Stromal cell of bone marrow (primary cell): ENCODE measurements at places on chromosomes 1 and 21.

- DNase-seq: no peak
These were observed 39.8 kb upstream of the FHAD1 start for GRCh38 chr1:15207031-15207828.

DNA sequence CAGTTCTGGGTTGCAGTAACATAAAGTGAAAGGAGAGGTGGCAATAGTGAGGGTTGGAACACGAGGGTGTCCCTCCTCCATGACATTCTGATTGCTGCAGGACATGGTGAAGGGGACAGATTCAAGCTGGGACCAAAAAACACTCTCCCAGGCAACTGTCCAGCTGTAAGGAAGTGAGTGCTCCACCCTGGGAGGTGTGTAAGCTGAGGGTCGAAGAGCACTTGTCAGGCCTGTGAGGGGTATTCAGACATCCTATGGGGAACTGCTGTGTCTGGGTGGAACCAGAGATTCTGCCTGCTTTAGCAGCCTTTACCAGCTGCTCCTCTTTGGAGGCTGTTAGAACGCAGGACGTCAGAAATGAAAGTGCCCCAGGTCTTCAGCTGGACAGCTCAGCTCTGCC is 212.1 kb downstream of the TRABD2B start:
- no peak for DNase-seq

GRCh38 chr1:25503551-25504426 is 39.6 kb upstream of the LDLRAP1 start:
- DNase-seq: no peak

DNA sequence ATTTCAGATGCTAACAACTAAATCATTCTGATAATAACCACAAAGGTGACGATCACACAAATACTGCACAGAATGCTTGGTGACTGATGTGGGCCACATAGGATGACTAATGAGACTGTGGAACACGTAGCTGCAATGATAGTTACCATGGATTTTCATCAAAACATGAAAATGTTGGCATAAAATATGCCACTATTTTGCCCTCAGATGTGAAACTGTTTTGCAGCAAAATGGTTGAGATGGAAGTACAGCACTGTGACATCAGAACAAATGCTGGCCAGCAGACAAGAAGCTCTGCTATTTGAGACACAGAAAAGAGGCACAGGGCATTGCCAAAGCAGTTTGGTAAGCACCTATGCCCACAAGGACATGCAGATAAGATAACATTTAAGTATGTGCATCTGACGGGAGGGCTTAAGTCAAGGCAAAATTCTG is 83.8 kb downstream of the NIBAN1 start:
- DNase-seq: peak; percentile 16

DNA sequence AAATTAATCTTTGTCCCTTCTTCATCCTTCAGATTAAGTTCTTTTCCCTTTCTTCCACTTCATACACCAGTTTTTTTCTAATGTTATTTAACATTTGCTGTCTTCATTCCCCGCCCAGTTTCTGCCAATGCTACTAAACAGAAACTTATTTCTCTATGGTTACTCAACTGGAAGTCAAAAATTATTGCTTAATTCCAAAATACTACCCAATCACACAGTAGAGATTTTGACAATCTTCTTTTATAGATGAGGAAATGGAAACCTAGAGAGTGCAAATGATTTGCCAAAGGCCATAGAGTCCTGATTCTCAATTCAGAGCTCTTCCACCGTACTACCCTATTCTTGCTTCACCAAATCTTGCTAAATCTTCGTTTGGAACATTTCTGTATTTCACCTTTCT is 58.1 kb upstream of the SH3GLB1 start:
- no peak for DNase-seq

- no peak for DNase-seq
These were observed 47.2 kb downstream of the CAPN9 start for GRCh38 chr1:230794431-230794830.

DNA sequence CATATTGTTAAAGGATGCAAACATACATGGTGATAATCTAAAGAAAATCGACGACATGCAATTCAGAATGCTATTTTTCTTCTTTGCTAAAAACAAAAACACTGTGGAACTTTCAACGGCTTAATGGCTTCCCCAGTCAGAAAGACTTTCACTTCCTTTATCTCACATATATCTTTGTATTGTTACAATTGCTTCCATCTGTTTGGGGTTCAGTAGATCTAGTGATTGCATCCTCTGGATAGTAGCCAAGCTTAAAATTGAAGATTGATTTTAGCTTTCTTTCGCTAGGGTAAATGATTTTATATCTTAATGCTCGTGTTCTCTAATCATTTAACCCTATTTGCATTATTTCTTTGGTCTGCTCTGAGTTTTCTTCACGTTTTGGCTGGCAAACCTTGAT is 31.8 kb upstream of the ADAMTS1 start:
- no peak for DNase-seq

DNA sequence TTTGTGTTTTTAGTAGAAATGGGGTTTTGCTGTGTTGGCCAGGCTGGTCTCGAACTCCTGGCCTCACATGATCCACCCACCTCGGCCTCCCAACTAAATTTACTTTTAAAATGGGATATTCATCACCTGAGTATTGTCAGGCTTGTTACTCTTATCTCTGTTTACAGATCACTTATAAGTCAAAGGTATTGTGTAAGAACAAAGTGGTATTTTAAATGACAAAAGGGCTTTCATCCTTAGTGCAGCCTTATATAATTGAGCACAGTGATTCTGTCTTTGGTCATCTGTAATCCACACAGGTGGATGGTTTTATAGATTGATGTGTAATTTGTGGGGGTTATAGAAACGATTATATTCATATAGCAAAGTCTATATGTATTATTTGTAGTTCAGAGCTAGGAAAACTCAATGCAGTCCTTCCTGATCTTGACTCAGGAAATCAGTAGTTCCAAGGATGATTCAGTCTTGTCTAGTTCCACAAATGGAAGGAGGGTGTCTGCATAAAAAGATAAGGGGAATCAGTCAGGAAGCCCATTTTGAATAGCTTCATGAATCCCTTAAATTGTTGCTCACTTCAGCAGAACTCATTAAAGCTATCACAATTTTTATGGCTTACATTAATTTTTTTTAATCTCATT is 34.6 kb downstream of the STXBP3 start:
- DNase-seq: no peak

- no peak for DNase-seq
These were observed 29.6 kb upstream of the RGS1 start for GRCh38 chr1:192545896-192546521.

GRCh38 chr1:27572679-27573426 is 31.1 kb downstream of the AHDC1 start:
- DNase-seq: no peak

DNA sequence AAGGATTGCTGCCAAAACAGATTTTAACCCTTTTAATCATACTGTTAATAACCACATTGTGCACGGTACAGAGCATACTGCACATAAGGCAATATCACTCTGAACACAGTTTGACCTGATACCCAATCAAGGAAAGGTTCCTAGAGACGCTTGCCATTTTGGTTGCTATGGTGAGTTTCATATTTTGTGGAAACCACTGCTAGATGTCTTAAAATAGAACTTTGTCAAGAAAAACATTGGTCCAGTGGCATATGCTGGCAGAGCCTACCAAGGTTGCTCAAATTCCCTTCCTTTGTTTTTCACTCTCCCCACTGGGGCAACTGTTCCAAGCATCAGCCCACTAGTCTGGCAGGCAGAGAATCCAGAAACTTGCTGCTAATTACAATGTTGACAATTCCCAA is 114.8 kb upstream of the DPYD start:
- DNase-seq: peak; percentile 45

GRCh38 chr1:96845464-96845863 is 123.9 kb downstream of the PTBP2 start:
- no peak for DNase-seq

DNA sequence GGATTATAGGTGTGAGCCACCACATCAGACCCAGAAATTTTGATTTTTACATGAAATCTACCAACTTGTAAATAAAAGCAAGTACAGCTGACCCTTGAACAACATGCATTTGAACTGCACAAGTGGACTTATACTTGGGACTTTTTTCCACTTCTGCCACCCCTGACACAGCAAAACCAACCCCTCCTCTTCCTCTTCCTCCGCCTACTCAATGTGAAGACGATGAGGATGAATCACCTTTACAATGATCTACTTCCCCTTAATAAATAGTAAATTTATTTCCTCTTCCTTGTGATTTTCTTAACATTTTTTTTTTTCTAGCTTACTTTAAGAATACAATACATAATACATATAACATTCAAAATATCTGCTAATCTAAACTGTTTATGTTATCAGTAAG is 17.5 kb upstream of the YRDC start:
- DNase-seq: no peak

DNA sequence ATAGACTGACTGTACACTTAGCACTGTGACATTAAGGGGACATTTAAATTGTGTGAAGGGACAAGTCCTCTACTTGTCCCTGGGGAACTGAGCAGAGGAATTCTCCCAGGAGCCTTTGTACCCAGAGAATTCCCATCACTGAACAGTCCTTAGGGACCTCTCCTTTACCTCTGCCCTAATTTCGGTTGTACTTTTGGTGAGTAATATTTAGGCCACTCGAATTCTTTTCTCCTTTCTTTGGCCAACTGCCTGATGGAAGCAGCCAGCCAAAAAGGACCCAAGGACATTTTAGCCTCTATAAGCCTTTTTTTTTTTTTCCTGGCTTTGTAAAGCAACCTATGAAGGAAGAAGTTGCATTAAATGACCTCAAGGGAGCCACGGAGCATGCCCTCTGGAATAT is 71.5 kb downstream of the NR5A2 start:
- DNase-seq: no peak
